ENCODE measurements at places on chromosomes 5 and 9.

GRCh38 chr9:73031350-73031749 lies 78.5 kb upstream of the ALDH1A1 start:
- no peak for DNase-seq

- no peak for DNase-seq
Observed at GRCh38 chr5:128637031-128637430, 99.0 kb upstream of the FBN2 start.

GRCh38 chr9:100099722-100100042 lies 639 bp downstream of the INVS start:
- DNase-seq: no peak

DNA sequence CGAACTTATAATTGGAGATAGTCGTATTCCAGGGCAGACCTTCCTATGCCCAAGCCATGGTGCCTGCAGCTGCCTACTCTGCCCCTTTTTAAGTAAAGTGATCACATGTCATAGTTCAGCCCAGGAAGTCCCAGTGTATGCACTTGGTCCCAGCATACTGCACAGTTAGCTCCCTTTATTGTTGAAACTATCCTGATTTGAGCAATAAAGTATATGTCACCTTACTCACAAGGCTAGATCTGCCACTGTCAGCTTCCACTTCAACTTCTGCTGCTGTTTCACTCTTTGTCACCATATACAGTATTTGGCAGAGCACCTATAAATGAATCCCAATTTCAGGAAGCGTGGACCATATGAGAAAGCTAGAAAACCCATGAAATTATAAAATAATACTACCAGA lies 103.8 kb upstream of the PTGER4 start:
- DNase-seq: no peak

- no peak for DNase-seq
Observed at GRCh38 chr9:109919736-109920408, 139.9 kb downstream of the PALM2AKAP2 start.

GRCh38 chr9:78900500-78900899 lies 603.6 kb downstream of the PSAT1 start:
- DNase-seq: no peak

GRCh38 chr9:129798973-129799372 lies 4.0 kb upstream of the TOR1B start:
- DNase-seq: no peak

- DNase-seq: no peak
Observed at GRCh38 chr5:528629-529511, 4.6 kb upstream of the SLC9A3 start.

- no peak for DNase-seq
Observed at GRCh38 chr5:179413086-179413690, 67.9 kb upstream of the ADAMTS2 start.

Measured in activated CD4-positive, alpha-beta T cell treated with anti-CD3 and anti-CD28 coated beads for 1 hour (primary cell).